ENCODE measurements at places on chromosomes 1 and 21. TPM values are rescaled to one million over a fixed set of nuclear protein-coding genes. Genes with fewer than 3 reads are reported as not detected.

Gene LRRC71
- not detected for total RNA-seq

Gene CTTNBP2NL
- 27.2 TPM for total RNA-seq

Gene ECM1
- 13.1 TPM for total RNA-seq

Gene SLC1A7
- total RNA-seq = not detected

Gene PIGR
- total RNA-seq = not detected

Gene F5
- total RNA-seq = not detected

- DNase-seq = no peak
These were observed 450.7 kb downstream of the PTPRC start for GRCh38 chr1:199089393-199090122.

DNA sequence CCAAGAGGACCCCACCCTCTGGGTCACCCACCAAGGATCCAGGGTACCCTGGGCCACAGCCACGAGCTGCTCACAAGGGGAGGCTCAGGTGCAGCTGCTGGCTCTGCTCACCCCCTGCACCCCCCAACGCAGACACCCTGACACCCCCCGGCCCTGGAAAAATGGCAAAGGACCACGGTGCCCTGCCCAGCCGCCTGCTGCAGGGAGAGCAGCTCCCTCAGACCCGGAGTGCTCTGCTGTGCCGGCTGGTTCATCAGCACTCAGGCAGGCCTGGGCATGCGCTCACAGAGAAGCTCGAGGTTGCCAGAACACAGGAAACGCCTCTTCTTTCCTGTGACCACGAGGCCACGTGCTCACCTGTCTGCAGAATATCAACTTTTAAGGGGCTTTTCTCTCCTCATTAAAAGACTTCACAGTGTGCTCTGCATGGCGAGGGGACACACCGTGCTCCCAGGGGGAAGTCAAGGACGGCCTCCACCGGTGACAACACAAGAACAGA lies 4.3 kb upstream of the C1QTNF12 start:
- DNase-seq = no peak

- DNase-seq = no peak
These were observed 546 bp downstream of the DONSON start for GRCh38 chr21:33587792-33588484.

DNA sequence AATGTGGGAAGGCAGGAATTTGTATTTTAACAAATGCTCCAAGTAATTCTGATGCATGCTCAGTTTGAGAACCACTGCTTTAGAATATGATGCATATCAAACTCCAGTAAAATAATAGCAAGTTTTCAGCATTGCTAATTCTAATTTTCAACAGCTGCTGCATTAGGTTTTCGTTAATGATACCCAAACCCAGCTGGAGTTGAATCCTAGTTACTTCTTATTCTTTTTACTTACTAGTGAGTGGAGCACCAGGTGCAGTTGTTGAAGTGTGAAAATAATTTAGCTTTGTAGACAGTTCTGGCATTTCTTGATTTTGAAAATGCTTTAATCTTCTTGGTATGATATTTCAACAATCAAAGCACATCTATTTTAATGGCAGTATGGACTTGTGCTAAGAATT lies 138.5 kb downstream of the HS2ST1 start:
- DNase-seq = no peak

GRCh38 chr1:50270926-50271325 lies 152.3 kb downstream of the DMRTA2 start:
- DNase-seq = no peak

DNA sequence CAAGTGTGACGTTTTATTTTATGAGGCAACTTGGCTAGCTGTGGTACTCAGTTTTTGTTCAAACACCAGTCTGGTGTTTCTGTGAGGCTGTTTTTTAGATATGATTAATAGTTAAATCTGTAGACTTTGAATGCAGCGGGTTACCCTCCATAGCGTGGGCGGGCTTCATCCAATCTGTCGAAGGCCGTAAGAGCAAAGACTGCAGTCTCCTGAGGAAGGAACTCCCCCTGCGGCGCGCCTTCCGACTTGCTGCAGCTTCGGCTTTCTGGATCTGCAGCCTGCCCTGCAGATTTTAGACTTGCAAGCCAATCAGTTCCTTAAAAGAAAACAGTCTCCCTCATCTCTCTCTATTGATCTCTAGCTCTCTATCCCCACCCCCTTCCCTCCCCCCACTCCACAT lies 4.2 kb upstream of the ZNF496 start:
- no peak for DNase-seq

DNA sequence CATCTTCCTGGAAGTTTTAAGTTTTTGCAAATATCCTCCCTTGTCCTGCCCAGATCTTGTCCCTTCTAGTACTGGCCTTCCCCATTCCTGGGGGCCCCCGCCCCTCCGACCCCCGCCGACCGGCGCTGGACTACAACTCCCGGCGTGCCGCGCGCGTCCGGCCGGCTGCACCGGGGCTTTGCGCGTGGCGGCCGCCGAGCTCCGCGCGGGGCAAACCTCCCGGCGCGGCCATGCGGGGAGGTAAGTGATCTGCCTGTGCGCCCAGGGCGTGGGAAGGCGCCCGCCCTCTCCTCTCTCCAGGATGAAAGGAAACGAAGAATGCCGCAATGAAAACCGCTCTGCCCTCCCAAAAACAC lies 3.2 kb upstream of the SAMD13 start:
- no peak for DNase-seq

- DNase-seq = no peak
These were observed 110.2 kb downstream of the IFI44 start for GRCh38 chr1:78759881-78760280.

DNA sequence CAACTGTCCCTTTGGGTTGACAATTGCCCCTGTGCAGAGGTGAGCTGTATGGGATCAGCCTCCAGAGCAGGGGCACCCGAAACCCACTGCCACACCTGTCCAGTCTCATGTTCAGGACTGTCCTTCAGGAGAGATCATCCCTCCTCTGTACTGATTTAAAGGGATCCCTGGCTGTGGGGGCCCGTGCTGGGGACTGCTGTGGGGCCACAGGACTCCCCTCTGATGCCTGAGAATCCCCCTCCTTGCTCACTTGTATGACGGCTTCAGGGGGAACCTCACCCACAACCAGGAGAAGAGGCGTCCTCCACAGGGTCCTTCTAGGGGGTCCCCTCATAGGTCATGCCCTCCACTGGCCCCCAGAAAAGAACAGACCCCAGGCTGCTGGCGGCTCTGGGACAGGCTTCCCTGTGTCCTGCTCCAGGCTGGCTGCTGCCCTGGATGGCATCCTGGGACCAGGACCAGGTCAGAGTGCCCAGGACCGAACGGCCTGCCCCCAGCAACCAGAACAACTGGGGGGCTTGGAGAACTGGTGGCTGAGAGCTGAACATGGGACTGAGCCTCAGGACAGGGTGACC lies 77.5 kb upstream of the ACTRT2 start:
- DNase-seq = no peak

DNA sequence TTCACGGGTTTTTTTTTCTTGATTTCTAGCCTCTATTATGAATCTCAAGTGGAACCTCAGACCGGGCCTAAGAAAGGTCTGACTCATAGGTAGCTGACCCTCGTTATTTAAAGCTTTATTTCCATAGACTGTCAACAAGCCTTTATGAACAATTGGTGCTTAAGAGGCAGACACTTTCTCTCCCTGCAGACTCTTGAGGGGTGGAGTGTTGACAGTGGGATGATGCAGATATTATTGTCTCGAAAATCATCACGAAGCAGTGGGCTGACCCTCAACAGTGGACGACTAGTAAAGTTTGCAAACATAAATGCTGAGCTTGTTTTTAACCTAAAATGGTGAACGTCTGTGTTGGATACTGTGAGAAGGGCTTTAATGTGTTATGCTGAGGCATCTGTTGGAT lies 1.8 kb downstream of the SFT2D2 start:
- no peak for DNase-seq

GRCh38 chr1:58864654-58865053 lies 80.8 kb upstream of the JUN start:
- DNase-seq = no peak

GRCh38 chr1:186572509-186572908 lies 107.7 kb downstream of the PTGS2 start:
- no peak for DNase-seq

- no peak for DNase-seq
These were observed 7.9 kb upstream of the ERICH3 start for GRCh38 chr1:74681449-74681848.

Measured in epithelial cell of proximal tubule (primary cell).